ENCODE measurements at places on chromosomes 12 and 14.
A peak's percentile ranks its signal among the peaks of the same experiment; 100 is the strongest.

GRCh38 chr12:28036940-28037339 is 64.4 kb upstream of the PTHLH start:
- DNase-seq: no peak

DNA sequence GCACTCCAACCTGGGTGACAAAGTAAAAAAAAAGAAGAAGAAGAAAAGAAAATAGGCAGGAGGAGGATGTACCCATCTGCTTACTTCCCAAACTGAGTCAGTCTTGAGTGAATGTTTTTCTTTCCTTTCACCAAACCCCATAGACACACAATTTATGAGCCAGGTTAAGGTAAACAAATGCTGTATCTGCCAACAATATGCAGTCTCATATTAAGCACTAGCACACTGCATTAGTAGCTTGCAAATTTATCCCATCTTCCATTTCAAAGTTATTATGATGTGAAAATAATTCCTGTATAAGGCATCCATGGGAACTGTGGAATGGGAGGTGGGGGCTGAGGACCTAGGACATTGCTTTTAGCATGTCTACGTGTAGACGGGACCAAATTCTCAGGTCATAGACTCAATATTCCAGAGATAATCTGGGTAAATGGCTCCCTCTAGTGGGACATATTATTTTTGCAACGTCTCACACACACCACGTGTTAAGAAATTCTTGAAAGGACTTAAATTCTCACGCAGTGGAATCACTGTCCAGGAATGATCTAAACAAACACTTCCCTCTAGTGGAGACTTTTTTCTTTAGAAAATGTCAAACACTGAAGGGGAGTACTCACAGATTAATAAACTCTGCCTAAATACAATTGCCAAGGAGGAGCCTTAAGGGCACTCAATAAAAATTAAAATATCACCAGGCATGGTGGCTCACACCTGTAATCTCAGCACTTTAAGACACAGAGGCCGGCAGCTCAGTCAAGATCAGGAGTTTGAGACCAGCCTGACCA is 17.1 kb upstream of the OR10P1 start:
- peak; percentile 92 for DNase-seq

DNA sequence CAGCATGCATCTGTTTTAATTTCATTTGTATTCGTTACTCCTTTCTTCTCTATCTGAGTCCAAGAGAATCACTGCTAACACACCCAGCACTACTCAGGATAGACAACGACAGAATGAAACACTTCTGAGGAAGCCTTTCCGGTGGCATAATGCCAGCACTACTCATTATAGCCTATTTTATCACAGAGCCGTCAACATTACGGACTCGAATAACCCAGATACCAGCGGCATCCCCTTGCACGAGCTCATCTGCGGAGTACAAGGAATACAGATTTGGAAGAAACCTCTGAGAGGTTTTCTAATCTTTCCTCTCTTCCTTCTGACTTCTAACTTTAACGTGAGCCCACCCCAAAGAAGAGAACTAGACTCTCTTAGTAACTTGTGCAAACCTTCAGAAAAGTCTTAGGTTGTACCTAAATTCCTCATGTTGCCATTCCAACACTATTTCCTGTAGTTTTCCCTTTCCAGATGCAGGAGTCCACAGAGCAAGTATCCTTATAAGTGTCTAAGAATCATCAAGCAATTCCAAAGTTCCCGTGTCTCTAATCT is 248.1 kb downstream of the APAF1 start:
- DNase-seq: no peak

DNA sequence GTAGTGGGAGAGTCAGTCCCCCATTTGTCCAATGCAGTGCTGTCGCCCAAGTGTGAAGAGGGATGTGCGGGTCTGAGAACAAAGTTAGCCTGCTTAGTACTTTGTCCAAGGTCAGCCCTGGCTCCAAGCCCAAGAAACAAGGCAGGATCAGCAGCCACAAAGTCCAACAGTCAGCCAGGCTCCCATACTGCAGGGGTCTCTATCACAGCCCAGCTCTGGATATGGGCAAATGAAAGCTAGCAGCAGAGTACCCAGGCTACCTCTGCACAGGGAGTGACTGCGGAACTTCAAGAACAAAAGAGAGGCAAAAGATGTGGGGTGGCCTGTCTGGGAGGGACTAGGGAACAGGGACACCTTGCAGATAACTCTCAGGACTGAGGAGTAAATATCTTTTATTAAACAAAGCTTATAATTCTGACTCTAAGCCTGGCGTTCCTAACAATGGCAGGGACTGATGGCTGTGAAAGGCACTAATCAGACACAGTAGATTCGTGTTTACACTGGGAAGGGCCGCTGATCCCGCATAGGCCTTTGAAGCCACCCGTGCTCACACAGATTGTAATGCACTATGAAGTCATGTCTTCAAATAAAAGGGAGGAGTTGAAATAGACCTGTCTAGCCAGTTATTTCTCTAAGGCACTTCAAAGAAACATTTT is 91.0 kb upstream of the EEA1 start:
- DNase-seq: no peak

DNA sequence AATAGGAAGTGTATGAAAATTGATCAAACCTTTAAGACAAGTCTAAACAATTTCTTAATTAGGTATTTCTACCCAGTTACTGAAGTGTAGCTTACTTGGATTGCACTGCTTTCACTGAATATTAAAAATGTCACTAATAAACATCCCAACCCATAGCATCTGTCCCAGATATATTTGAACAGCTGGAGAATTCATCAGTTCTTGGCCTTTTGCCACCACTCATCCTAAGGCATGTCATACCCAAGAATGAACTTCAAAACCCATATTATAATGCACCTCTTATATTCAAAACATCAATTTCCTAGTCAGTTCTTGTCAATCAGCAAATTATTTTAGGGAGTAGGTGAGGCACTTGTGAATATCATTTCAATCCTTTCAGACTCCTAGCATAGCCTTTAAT is 392.3 kb downstream of the PAWR start:
- no peak for DNase-seq

DNA sequence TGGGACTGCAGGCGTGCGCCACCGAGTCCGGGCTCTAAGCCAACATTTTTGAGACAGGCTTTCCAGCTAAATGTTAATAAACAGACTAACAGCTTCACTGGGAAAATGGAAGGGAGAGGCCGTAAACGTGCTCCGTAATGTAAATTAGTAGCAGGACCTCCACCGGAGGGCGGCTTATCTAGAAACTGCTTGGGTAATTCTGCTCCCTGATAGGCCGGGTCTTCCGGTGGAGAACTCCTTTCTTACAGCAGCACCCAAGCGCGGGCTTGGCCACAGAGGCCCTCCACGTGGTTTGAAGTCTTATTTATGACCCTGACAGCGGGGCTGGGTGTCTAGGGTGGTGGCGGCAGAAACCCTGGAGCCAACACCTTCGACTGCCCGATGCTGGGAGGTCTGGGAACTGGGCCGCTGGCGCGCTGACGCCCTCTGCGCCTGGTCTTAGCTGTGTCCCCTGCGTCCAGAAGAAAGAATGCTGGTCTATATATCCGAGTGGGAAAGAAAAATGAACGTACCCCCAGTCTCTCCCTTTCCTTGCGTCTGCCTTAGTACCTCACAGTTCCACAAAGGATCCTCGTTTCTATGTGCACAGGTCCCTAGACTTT is 1.7 kb downstream of the DPPA3 start:
- DNase-seq: no peak

DNA sequence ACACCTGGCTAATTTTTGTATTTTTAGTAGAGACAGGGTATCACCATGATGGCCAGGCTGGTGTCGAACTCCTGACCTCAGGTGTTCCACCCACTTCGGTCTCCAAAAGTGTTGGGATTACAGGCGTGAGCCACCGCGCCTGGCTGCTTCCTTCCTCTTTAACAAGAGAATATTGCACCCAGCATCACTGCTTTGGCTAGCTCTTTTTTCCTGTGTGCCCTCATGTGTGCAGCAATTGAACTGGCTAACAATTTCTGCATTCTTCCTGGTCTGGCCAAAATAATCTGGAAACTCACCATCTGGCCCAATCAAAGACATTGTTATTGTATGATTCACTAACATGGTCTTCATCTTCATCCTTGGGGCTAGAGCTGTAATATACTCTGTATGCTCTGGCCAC is 2.7 kb upstream of the ASB8 start:
- DNase-seq: no peak

DNA sequence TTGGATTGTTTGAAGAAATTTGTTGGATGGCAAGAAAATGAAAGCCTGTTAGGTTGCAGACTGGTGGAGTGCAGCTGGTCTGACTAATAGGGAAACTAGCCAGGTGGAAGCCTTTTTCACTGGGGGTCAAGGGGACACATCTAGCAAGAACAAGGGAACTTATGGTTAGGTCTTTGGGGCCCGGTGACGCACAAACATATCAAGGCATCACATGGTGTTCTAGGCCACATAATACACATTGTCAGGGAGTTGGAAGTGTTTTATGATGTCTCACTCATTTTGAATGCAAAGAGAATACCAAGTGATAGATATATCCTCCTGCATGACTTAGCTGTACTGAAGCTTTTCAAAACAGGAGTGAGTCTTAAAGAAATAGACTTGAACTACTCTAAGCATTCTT is 351.2 kb downstream of the KCNH5 start:
- no peak for DNase-seq

DNA sequence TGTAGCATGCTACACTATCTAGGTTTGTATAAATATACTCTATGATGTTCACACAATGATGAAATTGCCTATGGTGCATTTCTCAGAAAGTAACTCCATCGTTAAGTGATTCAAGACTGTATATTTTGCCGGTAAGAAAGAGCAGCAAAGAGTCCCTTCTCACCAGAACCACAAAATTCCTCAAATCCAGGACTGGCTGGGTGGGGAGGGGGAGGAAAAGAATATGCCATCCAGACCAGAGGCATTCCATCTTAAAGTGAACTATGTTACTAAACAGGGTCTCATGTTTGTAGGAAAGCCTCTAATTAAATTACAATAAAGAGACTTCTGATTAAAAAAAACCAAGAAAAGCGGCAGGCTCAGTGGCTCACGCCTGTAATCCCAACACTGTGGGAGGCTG is 11.5 kb downstream of the UBE2N start:
- no peak for DNase-seq

DNA sequence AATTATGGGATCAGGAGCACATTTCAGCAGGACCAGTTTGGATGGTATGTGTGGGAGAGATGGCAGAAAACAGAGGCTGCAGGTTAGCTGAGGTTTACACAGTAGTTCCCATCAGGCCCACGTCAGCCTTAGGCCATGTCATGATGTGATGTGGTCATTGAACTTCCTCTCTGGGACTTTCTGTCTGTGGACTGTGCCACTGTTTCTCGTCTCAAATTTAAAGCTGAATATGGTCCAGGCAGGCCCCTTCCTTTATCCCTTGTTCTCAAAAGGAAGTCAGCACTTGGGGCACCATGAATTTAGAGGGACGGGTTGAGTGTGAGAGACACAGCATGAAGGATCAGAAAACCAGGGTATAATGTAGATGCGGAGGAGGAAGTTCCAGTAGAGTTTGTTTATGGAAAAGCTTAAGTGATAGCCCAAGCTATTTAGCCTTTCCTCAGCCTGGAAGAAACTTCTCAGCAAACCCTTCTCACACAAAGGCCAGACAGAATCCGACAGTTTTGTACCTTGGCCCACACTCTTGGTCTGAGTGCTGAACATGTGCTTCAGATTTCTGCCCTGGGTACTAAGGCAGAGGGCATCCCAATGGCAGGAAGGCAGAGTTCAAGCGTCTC is 3.6 kb upstream of the IGFBP6 start:
- DNase-seq: no peak

- DNase-seq: no peak
Measured at GRCh38 chr12:42008996-42009395, 135.7 kb downstream of the GXYLT1 start.

GRCh38 chr14:59543873-59544272 is 32.7 kb downstream of the CCDC175 start:
- DNase-seq: no peak

DNA sequence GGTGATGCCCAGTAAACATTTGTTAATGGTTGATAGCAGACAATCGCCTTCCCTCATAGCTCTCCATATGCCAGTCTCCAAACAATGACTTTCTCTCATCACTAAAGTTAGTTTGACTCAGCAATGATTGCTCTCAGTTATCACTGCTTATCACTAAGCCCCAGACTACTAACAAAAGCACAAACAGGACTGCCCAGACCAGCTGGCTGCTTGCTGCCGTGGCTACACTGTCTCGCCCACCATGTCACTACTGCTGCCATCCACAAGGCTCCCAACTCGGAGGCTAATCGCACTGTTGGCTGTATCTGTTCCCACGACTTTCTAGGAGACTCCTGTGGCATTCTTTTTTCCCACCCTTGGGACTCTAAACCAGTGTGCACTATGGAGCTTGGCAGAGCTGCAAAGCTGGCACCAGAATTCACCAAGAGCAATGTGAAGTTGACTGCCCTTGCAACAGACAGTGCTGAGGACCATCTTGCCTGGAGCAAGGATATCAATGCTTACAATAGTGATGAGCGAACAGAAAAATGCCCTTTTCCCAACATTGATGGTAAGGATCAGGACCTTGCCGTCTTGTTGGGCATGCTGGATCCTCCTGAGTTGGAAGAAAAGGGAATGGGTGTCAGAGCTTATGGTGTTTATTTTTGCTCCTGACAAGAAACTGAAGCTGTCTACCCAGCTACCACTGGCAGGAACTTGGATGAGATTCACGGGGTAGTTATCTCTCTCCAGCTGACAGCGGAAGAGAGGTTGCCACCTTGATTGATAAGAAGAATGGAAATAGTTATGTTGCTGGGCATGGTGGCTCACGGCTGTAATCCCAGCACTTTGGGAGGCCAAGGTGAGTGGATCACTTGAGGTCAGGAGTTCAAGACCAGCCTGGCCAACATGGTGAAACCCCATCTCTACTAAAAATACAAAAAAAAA is 27.1 kb upstream of the NR2C1 start:
- DNase-seq: no peak

GRCh38 chr14:91653451-91653850 is 78.4 kb downstream of the CATSPERB start:
- no peak for DNase-seq

DNA sequence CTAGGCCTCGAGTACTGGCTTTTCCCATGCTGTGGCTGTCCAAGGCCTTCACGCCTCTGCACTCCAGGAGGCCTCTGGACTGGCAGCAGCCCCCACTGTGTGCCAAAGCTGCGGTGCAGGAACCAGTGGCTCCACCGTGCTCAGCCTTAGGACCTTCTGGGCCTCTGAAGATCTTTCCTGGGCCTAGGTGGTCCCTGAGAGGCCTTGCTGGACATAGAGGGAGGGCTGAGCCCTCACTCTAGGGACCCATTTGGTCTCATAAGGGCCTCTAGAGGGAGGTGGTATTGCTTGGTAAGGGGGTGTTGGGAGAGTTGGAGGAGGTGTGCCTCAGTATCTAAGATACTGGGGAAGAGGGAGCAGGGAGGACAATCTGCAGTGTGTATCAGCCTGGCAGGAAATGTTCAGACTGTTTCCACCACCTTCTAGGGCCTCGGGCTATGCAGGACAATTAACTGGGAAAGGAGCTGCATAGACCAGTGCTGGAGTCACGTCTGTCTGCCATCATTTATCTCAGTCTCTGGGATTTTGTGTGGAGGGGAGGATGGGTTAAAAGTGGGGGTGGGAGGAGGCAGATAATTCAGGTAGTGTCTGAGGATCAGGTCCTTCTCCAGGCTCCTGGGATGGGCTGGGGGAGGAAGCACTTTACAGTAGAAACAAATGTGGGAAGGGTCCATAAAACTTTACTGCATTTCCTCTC is 2.9 kb downstream of the HOXC5 start:
- no peak for DNase-seq
